ENCODE measurements at places on chromosomes 11 and 22.

DNA sequence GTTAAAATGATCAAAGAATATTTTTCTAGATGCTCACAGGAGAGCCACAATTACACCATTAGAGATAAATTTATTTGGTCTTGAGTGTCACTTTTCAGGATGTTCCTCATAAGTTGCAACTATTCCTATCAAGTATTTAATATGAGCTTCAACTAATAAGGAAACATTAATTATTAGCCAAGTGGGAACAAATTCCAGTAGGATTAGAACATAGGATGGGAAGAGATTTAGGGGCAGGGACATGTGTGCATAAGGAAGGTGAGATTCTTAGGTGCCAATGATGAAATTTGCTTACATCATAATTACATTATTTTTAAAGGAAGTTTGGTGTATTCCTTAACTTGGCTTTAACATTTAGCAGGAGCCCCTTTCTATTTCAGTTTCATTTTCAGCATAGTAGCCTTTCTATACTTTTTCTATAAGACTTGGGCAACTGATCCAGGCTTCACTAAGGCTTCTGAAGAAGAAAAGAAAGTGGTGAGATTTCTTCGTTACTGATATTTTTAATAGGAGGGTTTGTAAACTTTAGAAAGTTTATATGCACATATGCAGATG, 38.8 kb downstream of the CSRP3 start:
- no peak for DNase-seq

GRCh38 chr11:109362059-109362458, 59.9 kb upstream of the C11orf87 start:
- DNase-seq: no peak

DNA sequence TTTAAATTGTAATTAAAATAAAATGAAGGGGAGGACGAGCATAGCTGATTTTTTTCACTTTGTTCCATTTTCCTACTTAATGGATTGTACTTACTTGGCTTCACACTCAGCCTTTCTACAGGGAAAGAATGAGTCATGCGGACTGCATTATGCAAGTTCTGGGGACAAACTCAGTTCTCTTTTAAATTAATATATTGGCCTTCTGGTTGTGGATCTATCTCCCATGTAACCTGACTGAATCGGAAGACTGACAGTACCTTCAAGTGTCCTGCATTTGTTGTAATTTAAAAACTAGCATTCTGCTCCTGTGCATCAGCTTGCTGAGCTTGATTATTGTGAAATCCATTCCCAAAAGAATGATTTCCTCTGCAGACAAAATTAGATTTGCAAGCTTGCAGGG, 12.2 kb downstream of the OR8D1 start:
- DNase-seq: no peak

- DNase-seq: no peak
These were observed 72.4 kb downstream of the TEAD1 start for GRCh38 chr11:12746593-12747097.

GRCh38 chr11:1072821-1073231, 1.8 kb upstream of the MUC2 start:
- DNase-seq: no peak

- no peak for DNase-seq
These were observed 92.0 kb downstream of the MYEOV start for GRCh38 chr11:69385832-69386427.
